ENCODE measurements at places on chromosomes 12 and 14.

DNA sequence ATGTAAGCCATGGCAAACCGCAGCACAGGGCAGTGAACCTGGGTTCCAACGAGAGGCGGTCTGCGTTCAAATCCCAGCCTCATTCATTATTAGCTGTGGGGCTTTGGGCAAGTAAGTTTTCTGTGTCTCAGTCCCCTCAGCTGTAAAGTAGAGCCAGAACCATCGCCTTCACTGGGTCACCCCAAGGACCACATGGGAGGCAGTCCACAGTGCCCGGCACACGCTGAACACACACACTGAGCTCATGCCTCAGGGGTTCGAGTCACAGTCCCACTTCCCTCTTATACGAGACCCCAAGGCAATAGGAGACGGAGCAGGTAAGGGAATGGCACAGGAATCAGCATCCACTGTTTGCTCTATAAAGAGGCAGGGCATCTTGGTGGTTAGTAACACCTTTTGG is 19.1 kb downstream of the LRTM2 start:
- no peak for DNase-seq

DNA sequence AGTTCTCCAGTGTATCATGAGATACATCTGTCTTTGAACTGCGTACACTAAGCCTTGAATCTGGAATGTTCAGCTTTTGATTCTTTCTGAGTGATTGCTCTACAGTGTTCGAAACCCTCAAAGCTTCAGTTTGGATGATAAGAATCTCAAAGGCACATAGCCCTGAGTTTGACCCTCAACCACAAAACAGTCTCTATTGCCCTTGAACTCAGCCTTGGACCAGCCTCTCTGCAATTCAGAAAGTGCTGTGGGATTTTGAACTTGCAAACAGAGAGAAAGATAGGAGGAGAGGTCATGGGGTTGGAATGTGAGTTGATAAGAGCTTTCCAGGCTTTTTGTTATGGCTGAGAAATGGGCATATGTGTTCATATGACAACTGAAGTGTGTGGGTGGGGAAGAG is 100.3 kb downstream of the MYRFL start:
- DNase-seq, result no peak

DNA sequence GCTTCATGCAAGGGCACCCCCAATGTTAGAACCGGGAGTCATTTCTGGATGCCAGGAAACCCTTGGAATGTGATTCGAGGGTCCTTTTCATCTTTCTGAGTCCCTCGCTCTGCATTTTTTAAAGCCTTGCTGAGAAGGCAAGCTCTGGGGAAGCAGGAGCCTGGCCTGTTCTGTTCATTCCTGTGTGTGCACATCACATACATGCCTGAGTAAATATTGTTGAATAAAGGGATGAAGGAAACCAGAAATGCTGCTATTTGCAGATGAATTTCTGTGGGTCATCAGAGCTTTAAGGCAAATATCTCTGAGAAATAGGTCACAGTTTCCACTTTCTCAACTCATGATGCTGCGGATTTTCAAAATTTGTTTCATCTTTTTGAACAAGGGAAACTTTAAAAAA is 170.1 kb downstream of the PAH start:
- no peak for DNase-seq

DNA sequence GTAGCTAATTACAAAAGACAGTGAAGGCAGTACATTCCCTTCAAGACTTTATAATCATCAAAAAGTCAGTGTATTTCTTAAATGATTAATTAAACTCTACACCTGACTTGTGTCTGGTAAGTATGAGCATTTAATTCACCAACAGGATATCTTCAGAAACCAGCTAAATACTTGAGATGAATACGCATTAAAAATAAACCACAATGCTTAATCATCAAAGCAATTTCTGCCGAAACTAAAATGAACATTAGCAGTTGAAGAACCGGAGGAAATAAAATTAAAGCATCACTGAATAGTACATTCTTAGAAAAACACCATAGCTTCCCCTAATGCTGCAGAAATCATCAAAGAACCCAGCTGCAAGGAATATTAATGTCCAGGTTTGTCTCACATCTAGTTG is 32.7 kb downstream of the SLC25A21 start:
- no peak for DNase-seq

DNA sequence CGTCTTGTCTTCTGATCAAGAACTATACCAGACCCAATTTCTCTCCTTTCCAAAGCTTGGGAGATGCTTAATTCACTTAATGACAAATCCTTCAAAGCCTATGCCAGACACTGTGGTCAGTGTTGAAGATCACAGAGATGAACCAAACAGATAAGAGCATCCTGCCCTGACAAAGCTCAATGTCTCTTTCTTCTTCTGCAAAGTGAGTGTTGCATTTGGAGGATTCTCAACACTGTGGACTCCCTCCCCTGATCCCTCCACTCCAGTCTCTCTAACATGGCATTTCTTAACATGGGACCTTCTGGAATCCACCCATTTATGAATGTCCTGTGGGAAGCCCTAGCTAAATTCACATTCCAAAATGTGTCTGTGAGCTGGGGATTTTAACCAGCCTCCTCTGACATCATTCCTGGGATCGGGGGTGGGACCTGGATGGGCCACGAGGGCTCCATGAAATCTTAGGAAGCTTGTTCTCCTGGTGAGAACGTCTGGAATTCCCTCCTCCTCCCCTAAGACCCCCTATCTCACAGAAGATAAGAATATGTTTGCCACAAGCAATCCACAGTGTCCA is 20.3 kb downstream of the SYNE3 start:
- DNase-seq, result no peak

DNA sequence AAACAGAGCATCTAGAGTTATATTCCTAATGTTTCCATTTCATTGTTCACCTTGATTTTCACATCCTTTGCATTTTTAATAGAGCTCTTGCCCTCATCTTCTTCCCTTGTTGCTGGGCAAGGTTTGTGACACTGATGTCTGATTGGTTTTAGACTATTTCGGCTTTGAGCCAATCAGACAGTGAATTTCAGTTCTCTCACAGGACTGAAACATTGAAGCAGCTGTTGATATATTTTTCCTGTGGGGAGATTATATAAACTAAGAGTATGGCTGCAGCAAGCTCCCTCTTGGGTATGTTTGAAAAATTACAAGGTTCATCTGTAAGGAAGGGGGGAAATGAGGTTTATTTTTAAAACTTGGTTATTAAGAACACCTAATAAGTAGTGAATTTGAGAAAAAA is 51.2 kb downstream of the ATF7IP start:
- no peak for DNase-seq

GRCh38 chr12:83527810-83528209 is 841.1 kb downstream of the TMTC2 start:
- no peak for DNase-seq

DNA sequence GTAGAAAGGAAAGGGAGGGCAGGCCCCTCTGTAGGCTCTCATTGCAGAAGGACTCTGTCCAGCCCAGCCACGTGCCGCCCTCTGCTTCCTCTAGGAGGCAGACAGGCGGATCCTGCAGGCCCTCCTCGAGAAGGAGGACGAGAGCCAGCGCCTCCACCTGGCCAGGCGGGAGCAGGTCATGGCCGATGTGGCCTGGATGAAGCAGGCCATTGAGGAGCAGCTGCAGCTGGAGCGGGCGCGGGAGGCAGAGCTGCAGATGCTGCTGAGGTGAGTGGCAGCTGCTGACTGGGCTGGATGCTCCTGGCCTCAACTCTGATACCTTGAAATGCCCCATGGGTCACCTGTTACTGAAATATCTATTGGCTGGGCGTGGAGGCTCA is 10.9 kb downstream of the TCHP start:
- no peak for DNase-seq

GRCh38 chr14:64501411-64502171 is 2.0 kb downstream of the ZBTB25 start:
- DNase-seq, result peak; percentile 32

GRCh38 chr12:26636710-26637328 is 196.2 kb downstream of the ITPR2 start:
- no peak for DNase-seq

DNA sequence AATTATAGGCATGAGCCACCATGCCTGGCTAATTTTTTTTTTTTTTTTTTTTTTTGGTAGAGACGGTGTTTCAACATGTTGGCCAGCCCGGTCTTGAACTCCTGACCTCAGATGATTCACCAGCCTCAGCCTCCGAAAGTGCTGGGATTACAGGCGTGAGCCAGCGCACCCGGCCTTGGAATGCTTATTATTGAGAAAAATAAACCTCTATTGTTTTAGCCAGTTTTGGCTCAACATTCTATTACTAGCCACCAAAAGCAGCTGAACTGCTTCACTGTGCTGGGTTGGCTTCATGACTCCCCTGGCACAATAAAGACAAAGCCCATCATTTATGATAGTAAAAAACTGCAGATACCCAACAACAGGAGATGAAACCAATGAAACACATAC is 93.5 kb upstream of the CEP83 start:
- peak; percentile 12 for DNase-seq

GRCh38 chr14:35028435-35028834 is 17.6 kb upstream of the FAM177A1 start:
- DNase-seq, result no peak

DNA sequence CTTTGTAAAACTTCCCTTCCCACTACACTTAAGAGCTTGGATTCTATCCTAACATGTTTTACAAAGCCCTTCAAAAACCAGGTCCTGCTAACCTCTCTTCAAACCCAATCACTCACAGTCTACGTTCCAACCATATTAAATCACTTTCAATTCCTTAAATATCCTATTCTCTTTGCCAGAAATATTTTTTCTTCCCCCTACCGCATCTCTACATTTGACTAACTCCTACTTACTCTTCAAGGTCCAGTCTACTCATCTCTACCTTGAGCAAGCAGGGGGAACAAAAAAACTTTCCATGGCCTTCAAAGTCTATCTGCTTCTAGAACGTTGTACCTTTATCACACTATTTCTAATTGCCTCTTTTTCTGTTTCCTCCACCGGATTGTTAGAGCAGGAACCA is 6.1 kb downstream of the ERGIC2 start:
- no peak for DNase-seq

- DNase-seq, result no peak
Observed at GRCh38 chr14:81414123-81414522, 14.0 kb upstream of the STON2 start.

DNA sequence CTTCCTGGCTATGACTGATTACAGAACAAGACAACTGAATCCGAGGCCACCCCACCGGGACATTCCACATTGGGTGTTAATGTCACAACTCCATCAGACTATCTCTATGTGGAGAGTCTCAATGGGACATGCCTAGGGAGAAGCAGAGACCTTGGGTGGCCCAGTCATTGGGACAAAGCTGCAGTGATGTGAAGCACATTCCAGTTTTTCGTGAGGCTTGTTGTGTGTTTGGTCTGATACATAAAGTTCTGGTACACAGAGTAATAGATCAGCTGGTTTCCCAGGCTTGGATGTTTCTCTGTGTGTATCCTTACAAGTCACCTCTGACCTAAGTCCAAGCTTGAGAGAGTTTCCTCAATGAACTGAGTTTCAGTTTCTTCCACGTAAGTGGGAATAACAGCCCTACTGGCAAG is 42.3 kb downstream of the CPM start:
- peak; percentile 35 for DNase-seq

GRCh38 chr12:57826966-57827365 is 8.4 kb upstream of the AVIL start:
- no peak for DNase-seq

GRCh38 chr14:63632932-63633514 is 8.6 kb downstream of the WDR89 start:
- DNase-seq, result peak; percentile 69

GRCh38 chr12:24975425-24975824 is 26.5 kb upstream of the BCAT1 start:
- no peak for DNase-seq

DNA sequence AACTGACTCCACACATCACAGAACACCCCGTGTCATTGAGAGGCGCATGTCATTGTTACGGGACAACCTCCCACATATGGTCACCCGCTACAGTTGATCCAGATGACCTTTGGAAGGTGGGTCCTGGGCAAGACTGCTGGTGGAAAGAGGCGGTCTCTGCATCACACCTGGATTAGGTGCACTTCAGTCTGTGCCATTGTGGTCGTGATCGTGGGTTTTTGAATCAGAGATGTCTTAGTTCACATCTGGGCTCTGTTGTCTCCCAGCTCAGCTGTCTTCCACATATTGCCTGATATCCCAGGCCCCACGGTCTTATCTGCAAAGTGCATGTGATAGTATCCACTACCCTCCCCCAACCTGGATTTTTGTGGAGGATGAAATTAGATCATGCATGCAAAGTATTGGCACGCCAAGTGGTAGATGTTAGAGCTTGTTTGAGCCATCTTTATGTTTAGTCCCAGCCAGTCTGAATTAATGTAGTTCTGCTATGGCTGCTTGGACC is 208.7 kb upstream of the FOXN3 start:
- no peak for DNase-seq

GRCh38 chr12:14714437-14714836 is 18.0 kb upstream of the GUCY2C start:
- DNase-seq, result no peak

DNA sequence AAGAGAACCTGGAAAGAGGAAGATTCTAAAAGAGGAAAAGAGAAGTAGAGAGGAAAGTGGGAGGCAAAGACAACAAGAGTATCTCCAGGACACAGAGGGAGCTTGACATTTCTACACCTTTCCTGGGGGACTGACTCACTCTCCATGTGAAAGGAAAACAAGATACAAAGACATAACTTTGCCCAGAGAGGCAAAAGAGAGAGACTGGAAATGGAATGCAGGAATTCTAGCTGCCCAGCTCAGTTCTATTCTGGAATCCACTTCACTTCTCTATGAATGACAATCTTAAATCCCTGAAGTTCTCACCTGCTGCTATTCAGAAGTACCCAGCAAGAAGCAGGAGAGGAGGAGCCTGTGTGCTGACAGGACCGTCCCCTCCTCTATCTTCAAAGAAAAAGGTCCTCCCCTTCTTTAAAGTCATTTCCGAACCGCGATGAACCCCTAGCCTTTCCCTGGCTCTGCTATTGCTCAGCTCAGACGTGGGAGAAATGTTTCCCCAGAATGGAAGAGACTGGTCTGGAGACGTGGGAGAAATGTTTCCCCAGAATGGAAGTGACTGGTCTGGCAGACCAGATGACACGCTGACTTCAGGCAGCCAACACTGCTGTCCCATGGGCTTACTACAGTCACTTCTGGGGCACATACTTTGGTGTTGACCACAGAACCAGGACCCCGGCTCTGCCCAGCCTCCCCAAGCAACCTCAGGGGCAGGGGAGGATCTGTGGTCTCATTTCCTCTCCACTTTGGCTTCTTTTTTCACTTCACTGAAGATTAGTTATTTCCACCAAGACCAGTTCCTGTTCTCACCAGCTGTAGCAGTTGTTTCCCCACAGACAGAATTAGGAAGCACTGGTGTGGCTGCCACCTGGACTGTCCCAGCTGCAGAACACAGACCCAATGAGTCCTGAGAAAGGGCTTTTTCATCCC is 8.3 kb downstream of the FMNL3 start:
- peak; percentile 91 for DNase-seq
